CD4-positive, alpha-beta T cell (primary cell): ENCODE measurements at places on chromosomes 11 and 22. TPM values are rescaled to one million over a fixed set of nuclear protein-coding genes. Genes with fewer than 3 reads are reported as not detected.

Gene CENATAC
- total RNA-seq: 122 TPM

Gene JOSD1
- 307 TPM for total RNA-seq

Gene NUCB2
- 73.0 TPM for total RNA-seq

Gene SCN4B
- not detected for total RNA-seq

Gene PLAAT2
- 0.49 TPM for total RNA-seq

Gene OR10A2
- total RNA-seq: not detected

Gene HDAC10
- 87.3 TPM for total RNA-seq

DNA sequence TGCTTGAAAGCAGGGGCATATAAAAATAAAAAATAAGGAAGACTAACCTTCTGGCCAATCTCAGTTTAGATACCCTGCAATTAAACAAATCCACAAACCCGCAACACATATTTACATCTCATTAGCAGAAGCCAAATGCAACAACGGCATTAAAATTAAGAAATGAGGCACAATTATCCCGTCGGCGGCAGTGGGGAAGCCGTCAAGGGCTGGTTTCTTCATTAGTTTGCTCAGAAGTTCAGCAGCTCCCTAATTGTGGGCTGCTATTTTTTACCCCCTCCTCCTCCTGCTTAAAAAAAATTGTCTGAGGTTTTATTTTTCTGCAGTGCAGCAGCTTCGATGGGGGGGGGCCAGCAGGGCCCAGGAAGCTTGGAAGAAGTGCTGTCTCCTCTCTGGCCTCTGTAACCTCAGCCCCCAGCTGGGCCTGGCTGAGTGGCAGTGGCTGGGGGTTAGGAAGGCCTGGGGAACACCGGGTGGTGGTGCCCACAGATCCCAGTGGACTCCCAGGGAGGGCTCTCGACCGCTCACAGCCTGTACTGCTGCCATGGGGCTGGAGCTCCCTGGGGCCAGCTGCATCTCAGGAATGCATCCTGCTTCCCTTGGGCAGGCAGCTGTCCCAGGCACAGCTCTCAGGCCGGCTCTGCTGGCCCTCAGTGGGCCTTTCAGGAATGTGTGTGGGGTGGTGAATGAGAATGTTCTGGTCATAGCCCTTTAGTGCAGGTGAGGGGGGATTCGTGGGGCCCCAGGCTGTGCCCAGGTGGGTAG lies 148.7 kb upstream of the B3GAT1 start:
- no peak for DNase-seq

DNA sequence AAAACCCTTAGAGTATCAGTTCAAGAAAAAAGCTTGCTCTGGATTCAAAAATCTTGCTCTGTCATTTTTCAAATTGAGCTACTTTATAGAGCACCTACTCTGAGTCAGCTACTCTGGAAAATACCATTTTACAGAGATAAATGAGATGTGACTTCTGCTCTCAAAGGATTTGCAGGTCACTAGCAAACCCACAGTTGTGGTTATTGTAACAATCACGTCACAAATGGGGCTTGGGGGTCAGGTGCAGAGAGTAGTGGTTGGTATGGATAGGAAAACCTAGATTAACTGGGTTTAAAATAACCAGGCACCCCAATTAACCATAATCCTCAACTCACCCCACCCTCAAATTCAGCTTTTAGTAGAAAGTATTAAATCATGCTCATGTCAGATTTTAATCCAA lies 52.3 kb downstream of the MSANTD4 start:
- DNase-seq: no peak

DNA sequence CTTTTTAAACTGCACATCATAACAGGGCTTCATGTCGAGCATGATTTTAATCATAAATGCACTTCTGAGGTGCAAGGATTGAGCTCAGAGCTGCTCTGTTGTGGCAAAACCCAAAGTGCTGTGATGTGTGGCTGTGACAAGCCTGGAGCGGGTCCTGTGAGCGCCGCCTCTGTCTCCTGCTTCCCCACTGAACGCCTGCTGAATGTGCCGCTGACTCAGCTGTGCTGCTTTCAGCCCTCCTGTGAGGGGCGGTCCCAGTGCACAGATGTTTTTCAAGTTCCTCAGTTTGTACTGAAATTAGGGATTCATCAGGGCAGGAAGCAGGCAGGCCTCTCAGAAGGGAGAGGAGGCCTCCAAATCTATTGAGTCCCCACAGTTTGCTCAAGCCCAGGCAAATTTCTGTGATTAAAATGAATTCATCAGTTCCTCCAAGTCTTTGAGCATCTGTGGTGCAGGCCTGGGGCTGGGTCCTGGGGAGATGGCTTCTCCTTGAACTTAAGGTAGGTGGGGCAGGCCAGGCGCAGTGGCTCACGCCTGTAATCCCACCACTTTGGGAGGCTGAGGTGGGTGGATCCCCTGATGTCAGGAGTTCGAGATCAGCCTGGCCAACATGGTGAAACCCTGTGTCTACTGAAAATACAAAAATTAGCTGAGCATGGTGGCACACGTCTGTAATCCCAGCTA lies 3.0 kb upstream of the GTSE1 start:
- no peak for DNase-seq

DNA sequence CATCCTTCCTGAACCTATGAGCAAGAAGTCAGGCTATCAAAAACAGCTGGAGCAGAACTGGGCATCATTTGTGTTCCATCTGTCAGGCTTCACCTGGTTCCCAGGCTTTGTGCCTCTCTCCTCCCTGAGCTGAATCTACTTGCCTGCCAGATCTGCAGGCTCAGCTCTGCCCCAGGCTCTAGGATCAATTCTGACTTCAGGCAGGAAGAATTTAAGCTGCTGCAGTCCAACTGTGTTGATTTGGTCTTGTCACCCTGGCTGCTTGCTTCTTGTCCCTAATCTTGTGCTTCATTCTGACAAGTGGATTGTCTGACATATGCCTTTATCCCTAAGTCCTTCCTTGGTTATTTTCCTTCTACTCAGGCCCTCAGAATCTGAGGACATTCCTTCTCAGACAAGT lies 31.6 kb upstream of the CADM1 start:
- DNase-seq: no peak

- DNase-seq: no peak
These were observed 33.8 kb downstream of the TECTA start for GRCh38 chr11:121134741-121135312.

GRCh38 chr11:130854483-130854882 lies 61.8 kb downstream of the SNX19 start:
- DNase-seq: no peak

DNA sequence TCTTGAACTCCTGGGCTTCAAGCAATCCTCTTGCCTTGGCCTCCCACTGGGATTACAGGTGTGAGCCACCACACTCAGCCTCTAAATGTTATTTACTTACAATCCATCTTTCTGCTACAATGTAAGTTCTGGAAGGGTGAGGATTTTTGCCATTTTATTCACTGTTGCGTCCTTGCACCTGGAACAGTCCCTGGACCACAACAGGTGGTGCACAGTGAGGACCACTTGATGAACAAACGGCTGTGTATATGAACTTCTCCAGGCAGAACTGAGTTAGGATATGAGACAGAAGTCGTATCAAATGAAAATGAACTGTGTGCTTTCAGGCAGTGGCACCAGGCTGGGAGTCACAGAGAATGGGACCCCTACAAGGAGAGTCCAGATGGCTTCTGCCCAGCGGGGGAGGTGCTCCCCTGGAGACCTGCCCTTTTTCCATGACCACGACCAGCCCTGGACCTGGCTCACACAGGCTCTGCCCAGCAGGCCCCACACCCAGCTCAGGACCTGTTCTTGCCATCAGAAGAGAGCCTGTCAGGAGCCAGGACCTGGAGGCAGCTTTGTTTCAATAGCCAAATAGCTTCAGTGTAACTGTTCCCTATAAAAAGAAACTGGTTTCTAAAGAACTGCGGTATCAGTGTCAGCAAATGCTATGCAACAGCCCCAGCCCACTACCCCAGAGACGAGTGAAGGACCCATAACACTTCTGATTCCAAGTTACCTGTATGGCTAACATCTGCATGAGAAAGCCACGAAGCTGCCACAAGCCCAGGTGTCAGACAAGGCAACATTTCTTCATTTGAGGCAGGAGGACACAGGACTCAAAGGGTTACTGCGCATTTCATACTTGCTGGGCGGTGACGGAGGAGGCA lies 104.9 kb downstream of the MICAL3 start:
- no peak for DNase-seq

DNA sequence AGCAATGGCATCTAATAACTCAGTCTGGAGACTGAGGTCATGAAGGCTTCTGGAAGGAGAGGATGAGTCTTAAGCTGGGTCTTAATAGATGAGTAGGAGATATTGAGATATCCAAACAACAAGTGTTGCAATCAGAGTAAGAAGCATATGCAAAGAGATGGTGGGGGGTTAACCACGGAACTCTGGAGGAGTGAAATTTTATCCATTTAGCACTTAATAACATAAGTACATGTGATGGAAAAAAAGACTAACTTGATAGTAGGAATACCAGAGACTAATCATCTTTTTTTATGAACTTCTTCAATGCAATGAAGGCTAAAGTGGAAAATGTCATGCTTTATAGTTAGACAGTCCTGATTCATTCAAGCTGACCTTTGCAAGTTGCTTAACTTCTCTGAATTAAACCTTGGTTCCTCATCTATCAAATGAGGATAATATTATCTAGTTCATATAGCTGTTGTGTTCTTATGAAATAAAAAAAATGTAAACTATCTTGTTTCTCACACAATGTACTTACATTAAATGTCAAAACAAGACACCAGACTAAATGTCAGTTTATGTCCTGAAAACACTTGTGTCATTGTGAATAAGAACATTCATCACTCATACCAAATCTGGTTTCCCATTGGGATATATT lies 403.1 kb upstream of the CCDC90B start:
- no peak for DNase-seq

GRCh38 chr11:121535129-121535796 lies 82.5 kb upstream of the SORL1-AS1 start:
- DNase-seq: no peak

DNA sequence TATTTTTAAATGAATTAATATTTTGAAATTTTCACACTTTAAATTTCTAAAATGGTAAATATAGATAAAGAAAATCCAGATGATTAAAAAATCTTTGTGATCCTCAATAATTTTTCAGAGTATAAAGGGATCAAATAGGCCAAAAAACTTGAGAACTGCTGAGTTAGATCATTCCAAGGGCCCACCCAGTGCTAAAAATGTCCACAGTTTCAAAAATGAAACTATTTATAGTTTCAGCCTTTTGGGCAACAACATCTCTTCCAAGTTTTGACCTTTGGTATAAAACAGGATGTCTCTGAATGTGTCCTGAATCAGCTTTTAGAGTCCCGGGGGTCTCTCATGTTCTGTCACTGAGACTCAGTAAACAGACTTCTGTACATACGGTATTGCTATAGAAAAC lies 20.9 kb upstream of the BAIAP2L2 start:
- no peak for DNase-seq

- DNase-seq: no peak
These were observed 19.6 kb downstream of the ENTHD1 start for GRCh38 chr22:39873965-39874364.

DNA sequence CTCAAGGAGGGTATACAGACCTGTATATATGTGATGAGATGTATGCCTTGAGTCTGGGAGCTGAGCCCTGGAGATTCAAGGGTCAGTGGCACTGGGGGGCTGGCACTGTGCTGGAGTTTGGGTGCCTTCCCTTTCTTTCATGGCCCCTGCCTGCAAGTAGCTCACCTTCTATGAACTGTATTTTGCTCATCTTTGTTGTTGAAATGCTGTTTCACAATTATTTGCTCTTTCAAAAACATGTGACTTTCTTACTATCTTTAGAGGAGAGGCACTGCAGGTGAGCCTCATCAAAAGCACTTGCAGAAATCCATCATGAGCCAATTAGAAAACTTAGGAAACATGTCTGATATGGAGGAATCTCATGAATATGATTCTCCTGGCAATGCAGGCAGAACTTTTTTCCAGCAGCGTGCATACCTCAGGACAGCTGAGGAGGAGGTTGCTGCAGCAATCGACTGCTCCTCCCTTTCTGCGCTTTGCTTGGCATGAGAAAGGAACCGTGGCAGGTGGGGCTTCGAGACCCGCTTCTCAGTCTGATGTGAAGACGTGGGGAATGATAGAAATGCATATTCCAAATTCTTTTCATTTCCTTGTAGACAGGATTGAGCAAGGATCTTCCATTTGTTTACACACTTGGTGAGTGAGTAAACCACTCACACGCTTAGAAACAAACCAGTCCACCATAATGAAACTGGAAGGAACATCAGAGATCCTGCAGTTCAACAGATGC lies 178.4 kb upstream of the E2F8 start:
- DNase-seq: no peak

- no peak for DNase-seq
These were observed 15.5 kb upstream of the RASSF10 start for GRCh38 chr11:12993626-12994025.

DNA sequence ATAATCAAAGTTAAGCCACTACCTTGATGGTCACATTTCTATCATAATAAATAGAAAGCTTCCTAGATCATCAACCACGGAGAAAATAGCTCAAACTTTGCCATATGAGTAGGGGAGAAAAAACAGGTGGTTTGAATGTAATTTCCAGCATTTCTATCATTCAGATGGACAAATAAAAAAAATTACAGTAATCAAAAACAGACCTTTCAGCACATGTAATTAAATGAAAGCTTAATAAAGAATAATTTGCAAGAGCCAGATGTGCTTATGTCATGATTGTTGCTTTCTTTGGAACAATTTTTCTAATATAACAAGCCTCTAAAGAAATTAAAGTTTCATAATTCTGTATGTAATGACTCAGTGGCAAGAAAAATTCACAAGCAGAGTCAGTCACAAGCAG lies 297.0 kb downstream of the SOX6 start:
- DNase-seq: no peak

DNA sequence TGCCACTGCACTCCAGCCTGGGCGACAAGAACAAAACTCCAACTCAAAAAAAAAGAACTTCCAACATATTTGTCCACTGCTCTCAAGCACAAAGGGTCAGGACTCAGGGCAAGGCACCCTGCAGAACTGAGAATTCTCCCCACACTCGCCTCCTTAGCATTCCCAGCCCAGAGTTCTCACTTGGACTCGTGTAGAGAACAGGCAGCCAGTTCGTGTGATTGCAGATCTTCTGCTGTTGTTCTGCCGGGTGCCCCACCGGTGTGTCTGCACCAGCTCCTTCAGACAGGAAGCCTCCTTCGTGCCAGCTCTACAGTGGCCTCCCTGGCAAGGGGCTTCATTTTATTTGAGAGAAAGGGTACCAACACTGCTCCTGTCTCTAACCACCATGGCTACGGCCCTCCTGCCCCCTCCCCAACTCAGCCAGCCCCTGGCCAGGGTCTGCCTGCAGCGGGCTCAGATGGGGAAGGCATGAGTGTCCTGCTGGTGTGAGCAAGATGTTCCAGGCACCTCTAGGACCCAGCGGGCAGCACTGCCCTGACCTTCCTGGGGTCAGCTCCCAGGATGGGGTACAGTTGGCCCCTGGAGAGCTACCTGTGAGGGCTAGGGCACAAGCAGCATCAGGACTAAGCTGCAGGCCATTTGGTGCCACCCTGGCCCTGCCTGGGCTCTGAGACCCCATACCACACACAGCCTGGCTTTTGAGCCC lies 19.5 kb upstream of the SCGB1A1 start:
- DNase-seq: no peak
